ENCODE measurements at places on chromosomes 3 and 15. TPM values are rescaled to one million over a fixed set of nuclear protein-coding genes. Genes with fewer than 3 reads are reported as not detected.

The STAB1 gene
- not detected for total RNA-seq

The APOD gene
- 0.12 TPM for total RNA-seq

The SV2B gene
- total RNA-seq, result 0.04 TPM

- no peak for DNase-seq
Measured at GRCh38 chr3:87361956-87362355, 85.6 kb upstream of the POU1F1 start.

GRCh38 chr15:99101501-99101900 lies 3.4 kb upstream of the SYNM start:
- DNase-seq, result no peak

- no peak for DNase-seq
Measured at GRCh38 chr3:20451170-20451569, 265.2 kb upstream of the SGO1 start.

- peak; percentile 11 for DNase-seq
Measured at GRCh38 chr3:1037631-1038030, 55.2 kb upstream of the CNTN6 start.

DNA sequence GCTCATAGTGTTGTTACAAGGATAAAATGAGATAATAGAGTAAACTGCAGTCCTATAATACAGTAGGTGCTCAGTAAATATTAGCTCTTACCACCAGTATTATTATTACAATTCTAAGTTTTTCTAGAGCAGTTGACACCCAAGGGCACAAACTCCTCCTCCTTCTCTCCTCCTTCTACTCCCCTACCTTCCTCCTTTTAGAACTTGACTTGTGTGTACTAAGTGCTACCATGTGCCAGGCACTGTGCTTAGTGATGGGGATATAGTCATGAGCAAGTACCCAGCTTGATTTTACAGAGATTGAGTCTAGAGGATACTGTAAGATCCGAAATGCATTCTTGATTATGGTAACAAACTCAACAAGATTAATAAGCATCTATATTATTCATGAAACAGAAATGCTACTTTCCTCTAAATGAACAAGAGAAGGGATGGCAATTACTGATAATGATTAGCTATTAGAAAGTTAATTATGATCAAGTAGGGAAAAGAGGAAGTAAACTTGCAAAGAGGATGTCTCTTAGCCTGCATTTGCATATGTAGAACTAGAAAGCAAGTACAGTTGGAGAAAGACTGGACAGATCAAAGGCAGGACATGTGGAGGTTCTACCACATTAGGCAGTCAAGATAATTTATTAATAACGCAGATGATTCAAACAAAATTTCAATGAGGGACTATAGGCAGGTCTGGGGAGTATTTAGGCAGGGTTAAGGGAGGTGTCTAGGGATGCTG lies 72.3 kb downstream of the CLDN11 start:
- DNase-seq, result no peak

DNA sequence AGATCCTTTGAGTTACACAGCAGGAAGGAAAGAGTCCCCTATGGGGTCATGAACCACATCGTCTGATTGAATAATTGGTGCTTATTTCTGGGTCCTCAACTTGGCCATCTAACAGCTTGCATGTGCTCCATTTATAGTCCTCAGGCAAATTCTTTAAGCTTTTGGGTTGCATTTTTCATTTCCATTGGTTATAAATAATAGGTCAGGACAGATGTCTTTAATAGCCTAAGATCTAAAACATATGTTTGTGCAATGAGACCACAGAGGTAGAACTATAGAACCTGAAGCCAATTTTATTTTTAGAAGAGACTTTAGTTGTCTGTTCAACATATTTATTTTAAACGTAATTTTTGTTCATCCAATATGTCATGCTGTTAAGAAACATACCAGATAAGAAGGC lies 43.2 kb downstream of the CD200R1L start:
- DNase-seq, result no peak

DNA sequence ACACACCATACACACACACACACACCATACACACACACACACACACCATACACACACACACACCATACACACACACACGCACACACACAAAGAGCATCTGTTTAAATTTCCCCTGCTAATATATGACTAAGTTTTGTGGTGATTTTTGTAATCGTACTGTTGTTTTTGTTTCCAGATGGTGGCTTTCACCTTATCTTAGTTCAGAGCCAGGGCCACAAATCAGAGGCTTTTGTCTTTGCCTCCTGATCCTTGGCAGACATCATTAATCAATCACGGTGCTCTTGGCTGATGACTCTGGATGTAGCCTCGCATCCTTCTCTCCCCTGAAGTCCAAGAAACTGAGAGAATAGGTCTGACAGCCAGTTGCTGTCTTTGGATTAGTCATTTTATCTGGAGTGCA lies 52.1 kb downstream of the EDEM1 start:
- DNase-seq, result peak; percentile 23

- peak; percentile 9 for DNase-seq
Measured at GRCh38 chr3:85342915-85343314, 384.1 kb downstream of the CADM2 start.

GRCh38 chr3:126496894-126497850 lies 20.4 kb downstream of the UROC1 start:
- no peak for DNase-seq

- peak; percentile 43 for DNase-seq
Measured at GRCh38 chr15:61051569-61052031, 177.5 kb downstream of the RORA start.

All from H4 (cell line).